Stimulated activated CD4-positive, alpha-beta T cell treated with anti-CD3 and anti-CD28 coated beads, Interleukin-4, amount 100 ng/mL, for 4 hours (primary cell): ENCODE measurements at places on chromosomes 16 and 17.

- peak; percentile 49 for DNase-seq
Observed at GRCh38 chr17:34420254-34420766, 57.3 kb upstream of the CCL1 start.

DNA sequence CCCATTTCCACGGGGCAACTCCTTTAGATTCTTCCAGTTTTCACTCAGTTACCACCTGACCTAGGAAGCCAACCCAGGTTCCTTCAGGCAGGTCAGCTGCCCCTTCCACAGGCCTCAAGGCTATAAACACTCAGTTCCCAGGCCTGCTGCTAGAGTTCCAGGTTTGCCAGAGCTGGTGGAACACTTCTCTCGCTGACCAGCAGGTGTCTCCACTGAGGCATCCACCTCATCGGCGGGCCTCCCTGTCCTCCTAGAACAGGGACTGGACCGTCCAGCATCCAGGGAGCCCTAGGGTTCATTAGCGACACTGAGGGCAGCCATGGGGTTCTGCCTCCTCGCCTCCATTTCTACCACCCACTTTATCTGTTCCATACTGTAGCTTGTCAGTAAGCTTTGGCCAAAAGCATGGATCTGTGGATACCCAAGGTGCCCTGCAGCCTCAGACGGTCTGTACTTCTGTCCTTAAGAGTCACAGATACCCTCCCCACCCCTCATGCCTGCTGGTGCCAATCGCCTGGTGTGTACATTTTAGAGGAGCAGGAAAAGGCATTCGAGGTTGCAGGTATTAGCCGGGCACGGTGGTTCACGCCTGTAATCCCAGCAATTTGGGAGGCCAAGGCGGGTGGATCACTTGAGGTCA lies 29.0 kb downstream of the PIMREG start:
- peak; percentile 65 for DNase-seq

DNA sequence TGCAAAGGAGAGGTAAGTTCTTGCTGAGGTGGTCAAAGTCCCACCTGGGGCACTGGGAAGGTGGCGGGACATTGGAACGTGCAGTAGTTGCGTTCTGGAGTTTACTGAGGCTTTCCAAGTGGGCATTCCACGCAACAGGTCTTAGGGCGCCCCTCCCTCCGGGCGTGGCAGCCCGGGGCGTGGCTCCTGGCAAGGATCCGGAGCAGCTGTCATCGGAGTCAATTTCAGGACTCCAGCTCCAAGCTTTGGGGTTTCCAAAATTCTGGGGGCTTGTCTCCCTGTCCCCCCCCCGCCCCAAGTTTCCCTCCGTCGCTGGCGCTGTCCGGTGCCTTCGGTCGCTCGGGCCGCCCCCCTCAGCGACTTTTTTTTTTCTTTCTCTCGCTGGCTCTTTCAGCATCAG lies 43.1 kb upstream of the AMZ2 start:
- no peak for DNase-seq

- no peak for DNase-seq
Observed at GRCh38 chr16:46828943-46829342, 2.0 kb downstream of the C16orf87 start.

DNA sequence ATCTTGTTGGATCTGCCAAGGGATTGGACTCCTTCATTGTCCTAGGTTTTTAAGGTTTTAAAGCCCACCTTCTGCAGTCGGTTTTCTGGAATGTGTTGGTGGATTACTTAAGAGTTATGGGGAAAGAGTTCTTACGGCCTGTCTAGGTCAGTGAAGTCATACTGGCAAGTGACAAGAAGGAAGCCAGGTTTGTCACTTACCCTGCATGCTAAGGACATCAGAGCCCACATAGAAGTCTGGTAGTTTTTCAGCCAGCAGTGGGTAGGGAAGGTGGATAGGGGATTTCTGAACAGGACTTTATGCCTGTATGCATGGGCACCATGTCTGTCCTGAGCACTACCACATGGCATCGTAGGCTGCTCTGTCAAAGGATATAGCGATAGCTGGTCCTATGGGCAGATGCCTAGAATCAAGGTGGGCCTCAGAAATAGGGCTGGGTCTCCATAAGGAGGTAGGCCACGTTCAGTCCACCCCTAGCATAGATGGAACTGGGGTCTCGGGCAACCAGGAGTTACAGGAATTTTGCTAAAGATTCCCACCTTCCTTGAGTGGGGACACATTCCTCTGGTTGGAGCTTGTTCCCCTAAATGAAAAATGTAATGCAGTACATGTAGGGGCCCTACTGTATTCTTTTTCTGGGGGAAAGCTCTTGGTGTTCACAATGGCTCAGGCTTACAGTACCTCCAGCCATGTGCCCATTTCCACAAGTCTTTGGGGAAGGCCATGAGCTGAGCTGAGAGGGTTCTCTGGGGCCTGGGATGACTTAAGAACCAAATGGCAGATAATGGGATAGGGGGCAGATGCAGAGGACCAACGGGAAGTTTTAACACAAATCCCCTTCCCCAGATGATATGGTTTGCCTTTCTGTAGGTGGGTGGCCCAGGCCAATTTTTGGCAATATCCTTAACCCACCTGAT lies 27.5 kb downstream of the TRPV2 start:
- no peak for DNase-seq

- DNase-seq: no peak
Observed at GRCh38 chr16:67966549-67967182, 1.8 kb downstream of the SLC12A4 start.

DNA sequence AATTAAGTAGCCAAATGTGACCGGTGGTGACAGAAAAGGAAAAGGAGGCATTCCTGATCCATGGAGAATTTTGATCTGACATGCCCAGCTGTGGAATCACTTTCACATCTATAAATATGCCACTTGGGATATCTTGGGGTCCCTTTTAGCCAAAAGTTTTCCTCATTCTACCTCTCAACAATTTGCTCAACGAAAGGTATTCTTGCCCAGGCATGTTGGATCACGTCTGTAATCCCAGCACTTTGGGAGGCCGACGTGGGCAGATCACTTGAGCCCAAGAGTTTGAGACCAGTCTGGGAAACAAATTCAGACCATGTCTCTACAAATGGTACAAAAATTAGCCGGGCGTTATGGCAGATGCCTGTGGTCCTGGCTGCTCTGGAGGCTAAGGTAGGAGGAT lies 24.3 kb downstream of the LITAF start:
- no peak for DNase-seq

DNA sequence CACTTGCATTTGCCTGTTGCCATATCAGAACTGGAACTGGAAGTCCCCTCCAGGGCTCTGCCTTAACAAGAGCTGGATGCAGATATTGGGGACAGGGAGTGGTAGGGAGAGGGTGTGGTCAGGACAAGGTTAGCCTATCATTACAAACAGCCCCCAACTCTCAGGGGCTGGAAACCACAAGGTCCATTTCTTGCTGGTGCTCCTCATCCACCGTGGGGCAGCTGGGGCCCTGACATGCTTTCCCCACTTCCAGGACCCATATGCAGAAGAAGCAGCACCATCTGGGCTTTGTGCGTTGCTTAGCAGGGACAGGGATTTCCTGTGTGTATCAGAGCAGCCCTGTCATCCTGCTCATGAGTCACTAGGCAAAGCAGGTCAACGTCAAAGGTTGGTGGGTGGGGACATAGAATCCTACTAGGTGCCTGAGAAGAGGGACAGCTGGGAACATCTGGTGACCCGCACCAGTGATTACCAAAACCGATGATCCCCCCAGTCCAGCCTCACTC lies 26.9 kb downstream of the RGS9 start:
- peak; percentile 57 for DNase-seq

DNA sequence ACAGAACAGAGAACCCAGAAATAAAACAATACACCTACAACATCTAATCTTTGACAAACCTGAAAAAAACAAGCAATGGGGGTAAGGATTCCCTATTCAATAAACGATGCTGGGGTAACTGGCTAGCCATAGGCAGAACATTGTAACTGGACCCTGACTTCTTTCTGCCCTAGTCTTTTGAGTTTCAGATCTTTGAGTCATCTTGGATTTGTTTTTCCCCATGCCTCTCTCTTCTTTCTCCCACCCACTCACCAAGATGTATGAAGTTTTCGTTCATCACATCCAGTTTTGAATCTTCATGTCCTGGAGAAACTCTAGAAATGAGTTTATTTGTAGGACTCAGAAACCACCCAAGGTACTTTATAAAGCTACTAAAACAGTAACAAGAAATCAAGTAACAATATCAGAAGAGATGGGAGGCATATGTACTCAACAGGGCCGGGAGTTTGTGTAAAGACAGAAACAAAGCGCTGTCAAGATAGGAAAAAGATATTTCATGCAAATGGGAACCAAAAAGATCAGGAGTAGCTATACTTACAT lies 39.0 kb downstream of the HSD17B2 start:
- no peak for DNase-seq

GRCh38 chr17:17661834-17662385 lies 19.3 kb upstream of the RAI1 start:
- DNase-seq: no peak

DNA sequence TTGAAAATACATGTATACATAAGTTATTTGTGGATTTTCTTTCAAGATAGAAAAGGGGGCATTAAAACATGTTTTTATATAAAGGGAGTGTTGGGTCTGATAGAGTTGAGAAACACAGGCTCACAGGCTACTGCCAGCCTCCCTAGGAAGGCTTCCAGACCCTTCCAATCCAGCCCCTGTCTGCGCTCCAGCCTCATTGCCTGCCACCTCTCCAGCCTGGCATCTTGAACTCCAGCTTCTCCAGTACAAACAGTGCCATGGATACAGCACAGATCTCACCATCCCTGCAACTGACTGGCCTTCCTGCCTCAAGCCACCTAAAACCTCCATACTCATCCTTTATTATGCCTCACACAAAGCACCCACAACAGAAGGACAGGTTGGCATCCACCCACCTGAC lies 40.7 kb downstream of the CCDC182 start:
- no peak for DNase-seq

GRCh38 chr17:43734376-43734775 lies 24.2 kb downstream of the SOST start:
- DNase-seq: no peak

DNA sequence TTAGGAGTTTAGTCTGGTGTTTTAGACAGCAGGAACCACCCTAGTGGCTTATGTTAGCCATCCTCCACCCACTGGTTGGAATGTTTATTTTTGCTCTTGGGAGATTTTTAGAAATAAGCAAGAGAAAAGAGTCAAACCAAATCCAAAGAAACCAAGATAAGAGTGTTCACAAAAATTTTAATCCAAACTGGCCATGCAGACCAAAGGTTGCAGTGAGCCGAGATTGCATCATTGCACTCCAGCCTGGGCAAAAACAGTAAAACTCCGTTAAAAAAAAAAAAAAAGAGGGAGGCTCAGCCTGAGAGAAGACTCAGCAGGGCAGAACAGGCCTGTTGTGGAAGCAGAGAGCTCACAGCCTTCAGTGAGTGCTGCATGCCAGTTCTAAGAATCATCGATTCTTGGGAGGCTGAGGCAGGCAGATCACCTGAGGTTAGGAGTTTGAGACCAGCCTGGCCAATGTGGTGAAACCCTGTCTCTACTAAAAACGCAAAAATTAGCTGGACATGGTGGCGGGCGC lies 12.2 kb upstream of the C16orf54 start:
- no peak for DNase-seq

- DNase-seq: no peak
Observed at GRCh38 chr17:27747462-27748359, 52.6 kb downstream of the NOS2 start.

- no peak for DNase-seq
Observed at GRCh38 chr16:57477531-57478202, 8.6 kb downstream of the DOK4 start.

DNA sequence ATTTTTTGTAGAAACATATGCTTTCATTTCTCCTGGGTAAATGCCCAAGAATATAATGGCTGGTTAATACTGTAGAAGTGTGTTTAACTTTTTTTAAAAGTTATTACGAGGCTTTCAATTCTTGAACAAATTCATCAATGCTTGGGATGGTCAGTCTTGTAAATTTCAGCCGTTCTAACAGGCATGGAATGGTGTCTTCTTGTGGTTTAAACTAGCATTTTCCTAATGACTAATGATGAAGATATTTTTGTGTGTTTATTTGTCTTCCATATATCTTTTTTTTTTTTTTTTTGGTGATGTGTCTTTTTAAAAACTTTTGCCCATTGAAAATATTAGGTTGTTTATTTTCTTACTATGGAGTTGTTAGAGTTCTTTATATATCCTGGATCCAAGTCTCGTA lies 67.1 kb downstream of the MGAT5B start:
- DNase-seq: no peak

DNA sequence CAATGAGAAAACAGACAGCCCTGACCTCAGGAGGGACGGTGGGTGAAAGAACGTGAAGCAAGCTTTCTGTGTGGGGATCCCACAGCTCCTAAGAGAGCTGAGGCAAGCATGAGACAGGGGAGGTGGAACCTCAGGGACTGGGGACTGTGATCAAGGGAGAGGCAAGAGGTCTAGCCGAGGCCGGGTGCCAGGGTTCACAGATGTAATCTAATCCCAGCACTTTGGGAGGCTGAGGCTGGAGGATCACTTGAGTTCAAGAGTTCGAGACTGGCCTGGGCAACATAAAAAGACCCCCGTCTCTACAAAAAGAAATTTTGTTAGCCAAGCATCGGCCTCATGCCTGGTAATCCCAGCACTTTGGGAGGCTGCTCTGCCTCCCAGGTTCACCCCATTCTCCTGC lies 4.5 kb upstream of the ADAM11 start:
- DNase-seq: no peak

GRCh38 chr17:31379597-31380205 lies 11.8 kb upstream of the RAB11FIP4 start:
- DNase-seq: no peak

DNA sequence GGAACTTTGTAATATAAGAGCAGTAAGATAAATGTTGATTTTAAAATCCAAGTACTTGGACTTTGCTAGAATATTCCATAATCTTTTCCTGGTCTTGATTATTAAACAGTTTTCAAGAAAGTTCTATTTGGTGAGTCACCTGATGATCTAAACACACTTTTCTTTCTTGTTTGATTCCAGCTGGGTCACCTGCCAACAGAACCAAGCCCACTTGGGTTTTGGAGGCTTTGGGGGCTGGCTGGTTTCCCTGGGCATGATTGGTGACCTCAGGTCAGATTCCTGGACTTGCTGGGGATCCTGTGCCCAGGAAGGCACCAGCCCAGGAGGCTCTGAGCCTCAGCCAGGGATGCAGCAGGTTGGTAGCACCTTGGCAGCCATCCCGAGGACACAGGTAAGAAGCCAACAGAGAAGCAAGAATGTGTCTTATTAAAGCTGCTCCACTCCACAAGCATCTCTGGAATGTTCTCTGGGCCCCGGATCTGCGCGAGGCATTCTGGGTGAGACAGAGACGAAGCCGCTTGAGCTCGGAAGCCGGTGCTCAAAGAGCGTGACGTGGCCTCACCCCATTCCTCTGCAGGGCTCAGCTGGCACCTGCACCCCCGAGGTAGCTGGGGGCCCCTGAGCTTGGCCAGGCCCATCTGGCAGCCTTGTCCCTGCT lies 3.1 kb upstream of the TEX19 start:
- DNase-seq: no peak

DNA sequence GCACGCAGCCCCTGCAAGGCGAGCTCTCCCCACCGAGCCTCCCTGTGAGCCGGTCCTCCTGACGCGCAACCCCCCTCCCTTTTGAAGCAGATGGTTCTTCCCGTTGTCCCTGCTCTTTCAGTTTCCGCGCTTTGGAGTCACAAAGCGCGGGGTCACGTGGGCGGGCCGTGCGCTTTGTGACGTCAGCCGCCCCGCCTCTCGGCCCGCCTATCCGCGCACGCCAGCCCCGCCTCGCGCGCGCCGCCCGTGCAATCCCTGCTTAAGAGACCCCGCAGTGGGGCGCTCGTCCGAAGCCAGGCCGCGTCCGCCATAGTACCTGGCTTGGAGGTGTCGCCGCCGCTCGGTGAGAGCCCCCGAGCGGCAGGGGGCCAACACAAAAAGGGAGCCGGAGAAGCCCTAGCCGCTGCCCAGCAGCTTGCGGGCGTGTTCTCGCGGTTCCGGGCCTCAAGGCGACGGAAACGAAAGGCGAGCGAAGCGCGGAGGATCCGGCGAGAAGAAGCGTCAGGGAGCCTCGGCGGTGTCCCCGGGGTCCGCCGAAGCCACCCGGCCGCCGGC lies at the start of gene RBBP6:
TSS of gene RBBP6 (plus strand) at position 272 of the 555 bp plus-strand sequence. CDS start 1,061 bp downstream, outside the sequence.
- peak; percentile 92 for DNase-seq
